MCF 10A (cell line): ENCODE measurements at places on chromosomes 7 and 10.
A peak's percentile ranks its signal among the peaks of the same experiment; 100 is the strongest.

GRCh38 chr10:33066558-33067236 lies 108.7 kb upstream of the ITGB1 start:
- peak; percentile 51 for DNase-seq

DNA sequence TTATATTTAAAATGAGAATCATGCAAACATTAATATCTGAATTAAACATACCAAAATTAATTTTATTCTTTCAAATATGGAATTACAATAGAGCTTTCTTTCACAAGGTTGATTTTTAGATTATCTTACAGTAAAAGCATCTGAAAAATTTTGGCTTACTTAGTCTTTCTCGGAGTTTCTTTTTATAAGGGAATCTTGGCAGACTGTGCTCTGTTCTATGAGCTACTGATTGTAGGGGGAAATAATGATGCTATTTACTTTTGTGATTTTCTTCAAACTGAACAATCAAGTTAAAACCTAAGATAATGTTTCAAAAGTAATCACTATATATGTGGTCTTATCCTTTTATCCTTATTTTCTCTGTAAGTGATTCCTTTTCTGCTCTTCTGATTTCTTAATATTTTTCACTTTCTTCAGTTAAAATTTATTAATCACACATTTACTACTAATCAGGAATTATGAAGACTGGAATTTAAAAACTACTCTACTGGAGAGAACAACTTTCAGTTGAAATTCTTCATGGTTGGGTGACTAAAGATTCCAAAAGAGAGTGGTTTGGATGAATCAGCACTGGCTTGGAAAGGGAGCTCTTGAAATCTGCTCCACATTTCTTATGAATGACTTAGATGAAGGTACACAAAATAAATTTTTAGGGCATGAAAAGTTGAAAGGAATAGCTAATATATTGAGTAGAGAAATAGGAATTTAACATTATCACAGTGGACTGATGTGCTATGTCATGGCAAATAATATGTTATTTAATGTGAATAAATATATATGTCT lies 103.9 kb downstream of the PPP1R9A start:
- DNase-seq = peak; percentile 16

GRCh38 chr10:88901984-88902789 lies 22.1 kb downstream of the STAMBPL1 start:
- DNase-seq = no peak

- DNase-seq = no peak
These were observed 56.8 kb upstream of the TMEM229A start for GRCh38 chr7:124089621-124090020.

- DNase-seq = no peak
These were observed 68.3 kb upstream of the FAM171A1 start for GRCh38 chr10:15439341-15439842.

GRCh38 chr7:122430710-122431109 lies 126.2 kb upstream of the FEZF1 start:
- peak; percentile 39 for DNase-seq

DNA sequence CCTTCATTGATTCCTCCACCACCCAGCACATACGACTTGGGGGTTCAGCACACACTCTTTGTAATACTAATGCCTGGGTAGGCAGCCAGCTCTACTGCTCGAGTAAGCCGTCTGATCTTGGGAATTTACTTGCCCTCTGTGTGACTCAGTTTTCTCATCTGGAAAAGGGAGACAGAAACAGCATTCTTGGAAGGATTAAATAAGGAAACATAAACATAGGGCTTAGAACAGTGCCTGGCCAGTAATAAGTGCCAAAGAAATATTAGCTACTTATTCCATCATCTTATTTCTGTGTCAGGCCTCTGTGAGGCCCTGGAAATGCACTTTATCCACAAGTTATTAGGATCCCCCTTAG lies 130.1 kb downstream of the TNS3 start:
- no peak for DNase-seq

DNA sequence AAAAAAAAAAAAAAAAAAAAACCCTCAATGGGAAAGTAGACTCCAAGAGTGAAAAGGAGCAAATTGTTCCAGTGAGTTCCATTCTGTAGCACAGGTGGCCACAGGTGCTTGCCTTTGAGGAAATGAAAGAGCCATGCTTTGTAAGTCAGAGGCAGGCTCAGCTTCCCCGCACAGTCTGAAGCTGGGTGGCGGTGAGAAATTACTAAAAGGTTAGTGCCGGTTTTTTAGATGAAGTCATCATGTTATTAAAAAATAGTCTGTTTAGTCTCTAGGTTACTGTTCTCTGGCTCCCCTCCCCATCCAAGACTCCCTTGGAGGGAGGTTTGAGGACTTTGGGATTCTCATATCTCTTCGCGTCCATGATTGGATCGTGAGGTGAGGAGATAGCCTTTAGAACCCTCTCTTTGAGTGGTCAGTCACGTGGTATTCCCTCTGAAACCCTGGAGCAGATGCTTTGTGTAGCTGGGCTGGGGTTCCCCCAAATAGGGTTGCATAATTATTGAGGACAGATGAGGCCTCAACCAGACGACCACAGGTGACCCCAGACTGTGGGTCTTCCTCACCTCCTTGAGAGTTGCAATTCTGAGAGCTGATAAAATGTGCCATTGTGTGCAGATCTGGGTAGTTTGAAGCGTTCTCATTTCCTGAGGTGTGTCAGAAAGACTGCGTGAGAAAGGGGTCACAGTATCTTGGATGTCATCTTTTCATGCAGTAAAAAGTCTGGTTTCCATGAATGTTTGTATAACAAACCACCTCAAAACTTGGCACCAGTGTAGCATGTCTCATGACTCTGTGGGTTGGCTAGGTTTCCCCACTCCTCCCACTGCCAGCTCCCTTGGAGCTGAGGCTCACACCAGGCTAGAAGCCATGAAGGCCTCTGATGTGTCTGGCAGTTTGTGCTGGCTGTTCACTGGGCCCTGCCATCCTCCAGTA lies 27.1 kb downstream of the OGDH start:
- DNase-seq = peak; percentile 92

GRCh38 chr7:18855796-18856195 lies 261.6 kb downstream of the TWIST1 start:
- DNase-seq = no peak

DNA sequence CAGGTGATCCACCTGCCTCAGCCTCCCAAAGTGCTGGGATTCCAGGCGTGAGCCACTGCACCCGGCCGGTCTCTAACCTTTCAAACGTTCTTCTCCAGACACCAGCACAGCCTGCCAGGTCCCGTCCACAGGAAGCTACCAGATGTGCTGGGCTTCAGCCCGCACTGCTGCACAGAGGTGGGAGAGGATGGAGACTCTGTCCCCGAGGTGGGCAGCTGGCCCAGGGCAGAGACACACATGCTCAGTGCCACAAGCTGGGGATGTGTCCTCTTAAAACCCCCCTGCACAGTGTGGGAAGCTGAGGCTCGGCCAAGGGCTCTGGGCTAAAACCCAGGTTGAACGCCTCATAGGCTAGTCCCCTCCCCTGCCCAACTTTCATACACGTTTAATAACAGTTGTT lies 9.4 kb downstream of the NUDT1 start:
- no peak for DNase-seq

GRCh38 chr10:132740588-132740987 lies 45.4 kb downstream of the NKX6-2 start:
- no peak for DNase-seq

- peak; percentile 37 for DNase-seq
These were observed 494.1 kb upstream of the SEMA3A start for GRCh38 chr7:84688671-84689070.

- DNase-seq = no peak
These were observed 797 bp upstream of the NKX2-3 start for GRCh38 chr10:99531696-99532593.

DNA sequence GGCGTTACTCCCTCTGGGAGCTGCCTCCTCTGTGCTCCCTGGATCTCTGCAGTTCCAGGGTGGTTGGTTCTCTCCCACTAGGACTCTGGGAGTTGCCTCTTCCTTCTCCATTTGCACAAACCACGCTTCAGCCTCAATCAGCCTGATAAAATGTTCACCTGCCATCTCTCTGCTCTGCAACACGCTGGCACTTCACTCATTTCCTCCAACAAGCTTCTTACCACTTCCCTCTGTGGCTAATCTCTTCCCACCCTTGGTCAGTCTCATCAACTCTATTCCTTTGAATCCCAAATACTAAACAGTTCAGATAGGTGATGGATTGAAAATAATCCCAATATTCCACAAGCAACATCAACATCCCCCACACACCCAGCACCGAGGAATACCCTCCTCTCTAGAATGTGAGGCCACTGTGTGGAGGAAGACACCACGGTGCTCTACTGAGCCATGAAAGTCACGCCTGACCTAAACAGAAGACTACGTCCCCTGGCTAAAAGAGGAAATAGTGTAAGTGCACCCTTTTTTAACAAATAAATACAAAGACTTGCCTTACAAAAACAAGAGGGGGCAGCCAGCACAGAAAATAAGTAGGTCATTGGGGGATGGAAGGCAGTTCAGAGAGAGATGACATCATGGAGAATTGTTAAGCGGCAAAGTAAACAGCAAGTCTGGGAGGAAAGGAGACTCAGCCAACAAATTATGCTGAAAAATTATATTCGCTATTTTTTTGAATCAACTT lies 1.9 kb upstream of the FAM170B start:
- no peak for DNase-seq

GRCh38 chr7:21198921-21199320 lies 229.0 kb upstream of the SP4 start:
- peak; percentile 47 for DNase-seq
